ENCODE measurements at places on chromosomes 2 and 18.
A peak's percentile ranks its signal among the peaks of the same experiment; 100 is the strongest.

- DNase-seq: no peak
Observed at GRCh38 chr2:142853912-142854311, 23.6 kb upstream of the KYNU start.

DNA sequence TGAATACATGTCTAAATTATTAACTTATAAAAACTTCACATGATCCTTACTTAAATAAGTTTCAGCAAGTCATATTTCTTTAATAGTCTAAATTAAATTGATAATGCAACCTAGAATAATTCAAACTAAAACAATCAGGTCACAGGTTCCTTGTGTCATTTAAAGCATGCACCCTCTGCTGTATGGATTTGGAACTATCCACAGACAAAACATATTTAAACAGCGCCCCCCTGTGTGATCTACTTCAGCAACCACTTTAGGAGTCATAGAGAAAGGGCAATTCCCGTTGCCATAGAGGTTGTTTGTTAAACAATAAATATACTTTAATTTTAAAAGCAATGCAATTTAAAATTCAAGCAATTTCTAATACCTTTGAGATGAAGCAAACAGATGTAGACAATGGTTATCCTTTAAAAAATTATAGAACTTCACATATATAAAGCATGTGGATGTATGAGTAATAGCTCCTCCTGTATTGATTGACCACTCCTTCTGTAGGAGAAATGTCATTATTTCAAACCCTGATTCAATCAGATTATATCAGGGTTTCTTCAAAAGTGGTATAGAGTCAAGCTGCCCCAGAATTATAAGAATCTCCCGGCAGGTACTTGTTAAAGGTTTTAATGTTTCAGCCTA, 21.2 kb downstream of the GRB14 start:
- peak; percentile 47 for DNase-seq

- no peak for DNase-seq
Observed at GRCh38 chr2:55772109-55772980, 78.7 kb upstream of the PNPT1 start.

- DNase-seq: no peak
Observed at GRCh38 chr2:233855345-233855744, 1.0 kb upstream of the HJURP start.

- peak; percentile 15 for DNase-seq
Observed at GRCh38 chr2:236997069-236997715, 88.5 kb upstream of the COPS8 start.

- DNase-seq: no peak
Observed at GRCh38 chr2:174023591-174024523, 58.7 kb upstream of the SP3 start.

DNA sequence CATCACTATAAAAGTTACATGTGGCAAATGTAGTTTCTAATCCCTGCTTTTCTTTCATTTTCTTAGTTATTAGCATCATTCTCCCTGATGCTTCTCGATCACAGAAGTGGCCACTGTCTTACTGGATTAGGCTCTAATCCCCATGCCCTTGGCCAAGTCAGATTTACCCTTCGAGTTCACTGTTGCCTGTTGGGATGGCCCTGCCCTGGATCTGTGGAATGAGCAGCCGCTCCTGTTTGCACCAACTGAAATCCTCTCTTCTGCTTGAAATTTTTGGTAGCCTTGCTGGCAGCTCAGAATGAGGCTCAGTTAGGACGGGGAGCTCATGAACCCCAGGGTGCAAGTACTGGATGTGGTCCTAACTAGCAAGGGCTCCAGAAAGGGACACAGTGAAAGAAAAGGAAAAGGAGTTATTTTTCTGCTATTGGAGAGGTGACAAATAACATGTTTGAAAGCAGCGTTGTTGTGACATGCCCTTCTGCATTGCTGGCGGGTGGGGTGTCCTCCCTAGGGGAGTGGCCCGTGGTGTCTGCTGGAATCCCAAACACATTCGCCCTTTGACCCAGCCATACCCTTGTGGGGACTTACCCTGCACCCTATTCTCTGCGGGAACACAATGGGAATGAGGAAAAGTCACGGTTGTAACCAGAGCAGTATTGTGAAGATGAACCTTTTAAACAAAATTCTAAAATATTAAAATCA, 34.5 kb downstream of the RBFA start:
- no peak for DNase-seq

- DNase-seq: peak; percentile 77
Observed at GRCh38 chr2:240822280-240822847, 2.3 kb upstream of the KIF1A start.

GRCh38 chr2:111186121-111186715, 65.5 kb downstream of the BCL2L11 start:
- DNase-seq: no peak

GRCh38 chr2:204110338-204110741, 173.8 kb downstream of the ICOS start:
- no peak for DNase-seq

DNA sequence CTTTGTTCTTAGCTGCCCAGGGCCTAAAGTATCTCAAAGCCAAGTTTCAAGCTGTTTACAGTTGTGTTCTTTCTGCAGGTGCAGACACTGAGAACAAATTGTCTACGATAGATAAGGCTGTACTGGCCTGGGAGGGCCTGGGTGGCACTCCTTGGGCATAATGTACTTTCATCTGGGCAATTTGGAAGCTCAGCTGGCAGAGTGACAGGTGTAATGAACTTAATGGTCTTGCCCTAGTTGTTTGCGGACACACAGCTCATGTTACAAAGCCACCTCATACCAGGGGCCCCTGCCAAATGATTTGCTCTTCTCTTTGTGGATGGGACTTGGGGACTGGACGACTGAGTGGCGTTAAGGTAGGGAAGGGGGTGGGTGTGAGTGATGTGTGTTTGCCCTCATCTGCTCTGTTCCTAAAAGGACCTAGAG, 4.3 kb downstream of the LDLRAD4 start:
- DNase-seq: peak; percentile 99

- no peak for DNase-seq
Observed at GRCh38 chr18:48761582-48761981, 189.2 kb downstream of the SMAD7 start.

DNA sequence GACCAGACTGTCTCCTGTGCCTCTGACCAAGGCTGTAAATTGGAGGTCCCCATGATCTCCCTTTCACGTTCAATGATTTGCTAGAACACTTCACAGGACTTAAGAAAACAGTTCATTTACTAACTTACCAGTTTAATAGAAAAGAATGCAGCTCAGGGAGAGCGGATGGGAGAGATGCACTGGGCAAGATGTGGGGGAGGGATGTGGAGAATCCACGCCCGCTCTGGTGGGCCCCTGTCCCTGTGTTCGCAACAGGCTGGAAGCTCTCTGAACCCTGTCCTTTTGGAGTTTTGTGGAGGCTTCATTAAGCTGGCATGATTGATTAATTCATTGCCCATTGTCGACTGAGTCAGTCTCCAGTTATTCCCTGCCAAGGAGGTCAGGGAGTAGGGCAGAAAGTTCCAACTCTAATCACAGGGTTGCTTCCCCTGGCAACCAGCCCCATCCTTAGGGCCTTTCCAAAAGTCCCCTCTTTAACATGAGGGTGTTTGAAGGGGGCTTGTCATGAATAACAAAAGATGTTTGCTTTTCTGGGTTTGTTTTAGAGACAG, 257.1 kb downstream of the ACKR3 start:
- no peak for DNase-seq
